ENCODE measurements at places on chromosomes 13 and 19. TPM values are rescaled to one million over a fixed set of nuclear protein-coding genes. Genes with fewer than 3 reads are reported as not detected.

Gene PEX11G
- 4.7 TPM for total RNA-seq

Gene POU4F1
- not detected for total RNA-seq

Gene OSCAR
- total RNA-seq = 4.0 TPM

Gene PSG6
- total RNA-seq = not detected

Gene RFPL4A
- total RNA-seq = not detected

GRCh38 chr19:46614114-46614722 lies 10.7 kb downstream of the PTGIR start:
- peak; percentile 93 for DNase-seq

- DNase-seq = no peak
These were observed 25.5 kb downstream of the ELL start for GRCh38 chr19:18496167-18496979.

DNA sequence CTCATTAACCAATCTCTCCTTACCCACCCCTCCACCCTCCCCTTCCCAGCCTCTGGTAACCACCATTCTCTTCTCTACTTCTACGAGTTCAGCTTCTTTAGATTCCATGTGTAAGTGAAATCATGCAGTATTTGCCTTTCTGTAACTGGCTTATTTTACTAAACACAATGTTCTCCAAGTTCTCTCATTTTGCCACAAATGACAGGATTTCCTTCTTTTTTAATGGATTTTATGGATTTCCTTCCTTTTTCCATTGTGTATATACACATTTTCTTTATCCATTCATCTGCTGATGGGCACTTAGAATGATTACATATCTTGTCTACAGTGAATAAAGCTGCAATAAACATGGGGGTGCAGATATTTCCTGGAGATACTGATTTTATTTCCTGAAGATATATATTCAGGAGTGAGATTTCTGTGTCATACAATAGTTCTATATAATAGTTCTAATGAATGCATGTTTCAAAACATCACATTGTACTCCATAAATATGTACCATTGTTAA lies 20.2 kb downstream of the KCTD12 start:
- no peak for DNase-seq

- DNase-seq = no peak
These were observed 552 bp upstream of the ZNF816 start for GRCh38 chr19:52963247-52963618.

- no peak for DNase-seq
These were observed 24.6 kb downstream of the NAXD start for GRCh38 chr13:110639935-110640334.

DNA sequence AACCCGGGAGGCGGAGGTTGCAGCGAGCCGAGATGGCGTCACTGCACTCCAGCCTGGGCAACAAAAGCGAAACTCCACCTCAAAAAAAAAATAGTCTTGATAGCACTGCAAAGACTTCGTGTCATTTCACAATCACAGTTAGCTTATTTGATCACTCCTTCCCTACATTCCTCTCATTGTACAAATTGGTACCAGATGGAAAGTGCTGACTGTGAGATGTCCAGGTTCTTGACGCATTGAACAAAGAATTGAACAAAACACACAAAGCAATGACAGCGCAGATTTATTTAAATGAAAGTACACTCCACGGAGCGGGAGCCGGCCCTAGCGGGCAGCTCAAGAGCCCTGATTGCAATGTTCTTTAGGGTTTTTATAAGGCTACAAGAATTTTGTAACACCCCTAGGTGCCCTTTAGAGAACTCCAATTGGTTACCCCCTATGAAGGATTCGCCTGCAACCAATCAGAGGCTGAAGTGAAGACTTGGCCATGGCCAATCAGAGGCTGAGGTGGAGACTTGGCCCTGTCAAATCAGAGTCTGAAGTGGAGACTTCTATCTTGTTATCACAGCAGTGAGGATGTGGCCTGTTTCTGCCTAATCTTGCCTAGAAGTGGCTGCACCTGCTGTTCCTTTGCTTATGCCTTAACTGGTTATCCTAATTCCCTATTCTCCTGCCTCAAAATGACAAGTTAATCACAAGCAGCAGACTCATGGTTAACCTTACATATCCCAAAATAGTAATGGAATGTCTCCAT lies 16.7 kb downstream of the ZNF556 start:
- no peak for DNase-seq

- DNase-seq = no peak
These were observed 33.5 kb downstream of the FOXO1 start for GRCh38 chr13:40632915-40633314.

GRCh38 chr19:41696402-41697197 lies 8.5 kb upstream of the CEACAM7 start:
- DNase-seq = peak; percentile 30
